ENCODE measurements at places on chromosomes 7 and 10.

DNA sequence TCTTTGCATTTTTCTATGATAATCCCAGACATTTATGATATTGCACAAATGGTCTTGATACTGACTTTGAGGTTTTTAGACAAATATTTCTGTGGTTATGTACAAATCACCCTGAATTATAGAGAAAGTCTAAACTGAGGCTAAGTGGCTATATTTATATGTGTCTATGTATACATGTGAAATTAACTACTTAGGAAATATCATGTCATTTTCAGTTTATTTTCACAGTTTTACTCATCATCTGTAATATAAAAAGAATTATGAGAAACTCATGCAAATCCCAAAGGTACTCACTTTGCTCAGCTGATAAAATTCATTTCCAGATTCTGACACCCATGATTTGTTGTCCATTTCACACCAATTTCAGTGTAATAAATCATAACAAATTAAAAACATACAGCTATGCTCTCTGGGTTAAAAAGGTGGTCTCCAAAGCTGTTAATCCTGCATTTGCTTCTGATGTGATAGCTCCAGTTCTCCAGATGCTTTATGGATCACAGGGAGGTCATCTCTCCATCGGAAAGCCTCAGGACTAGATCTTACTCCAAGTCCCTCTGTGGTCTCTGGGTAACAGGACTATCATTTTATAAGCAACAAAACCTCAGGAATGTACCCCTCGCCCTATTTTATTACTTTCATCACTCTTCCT lies 673.9 kb downstream of the PARD3 start:
- no peak for DNase-seq

DNA sequence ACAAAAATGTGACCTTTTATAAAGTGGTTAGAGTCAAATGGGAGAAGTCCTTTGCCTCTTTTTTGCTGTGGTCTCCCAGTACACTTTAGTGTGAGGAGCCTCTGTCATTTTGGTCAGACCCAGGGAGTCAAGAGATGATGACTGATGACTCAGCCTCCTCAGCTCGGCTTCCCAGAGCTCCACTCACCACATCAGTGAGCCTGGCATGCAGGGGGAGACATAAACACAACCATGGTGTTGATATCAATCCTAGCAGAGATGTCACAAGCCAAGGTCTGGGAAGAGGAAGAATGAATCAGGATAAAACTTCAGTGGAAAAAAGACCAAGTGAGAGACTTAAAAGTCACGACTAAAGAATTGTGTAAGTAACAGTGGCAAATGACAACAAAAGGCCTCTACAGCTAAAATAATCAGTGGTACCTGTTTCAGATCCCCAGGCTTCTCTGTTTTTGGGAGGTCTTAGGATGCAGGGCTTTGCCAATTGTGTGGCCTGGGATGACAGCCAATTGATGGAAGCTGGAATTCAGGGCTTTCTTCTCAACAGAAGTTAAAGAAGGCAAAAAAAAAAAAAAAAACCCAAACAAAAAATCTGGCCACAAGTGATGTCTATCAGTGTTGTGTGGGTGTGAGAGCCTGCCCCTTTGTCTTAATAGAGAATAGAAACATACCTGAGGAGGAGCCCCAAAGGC lies 50.2 kb downstream of the TFAM start:
- DNase-seq = no peak

DNA sequence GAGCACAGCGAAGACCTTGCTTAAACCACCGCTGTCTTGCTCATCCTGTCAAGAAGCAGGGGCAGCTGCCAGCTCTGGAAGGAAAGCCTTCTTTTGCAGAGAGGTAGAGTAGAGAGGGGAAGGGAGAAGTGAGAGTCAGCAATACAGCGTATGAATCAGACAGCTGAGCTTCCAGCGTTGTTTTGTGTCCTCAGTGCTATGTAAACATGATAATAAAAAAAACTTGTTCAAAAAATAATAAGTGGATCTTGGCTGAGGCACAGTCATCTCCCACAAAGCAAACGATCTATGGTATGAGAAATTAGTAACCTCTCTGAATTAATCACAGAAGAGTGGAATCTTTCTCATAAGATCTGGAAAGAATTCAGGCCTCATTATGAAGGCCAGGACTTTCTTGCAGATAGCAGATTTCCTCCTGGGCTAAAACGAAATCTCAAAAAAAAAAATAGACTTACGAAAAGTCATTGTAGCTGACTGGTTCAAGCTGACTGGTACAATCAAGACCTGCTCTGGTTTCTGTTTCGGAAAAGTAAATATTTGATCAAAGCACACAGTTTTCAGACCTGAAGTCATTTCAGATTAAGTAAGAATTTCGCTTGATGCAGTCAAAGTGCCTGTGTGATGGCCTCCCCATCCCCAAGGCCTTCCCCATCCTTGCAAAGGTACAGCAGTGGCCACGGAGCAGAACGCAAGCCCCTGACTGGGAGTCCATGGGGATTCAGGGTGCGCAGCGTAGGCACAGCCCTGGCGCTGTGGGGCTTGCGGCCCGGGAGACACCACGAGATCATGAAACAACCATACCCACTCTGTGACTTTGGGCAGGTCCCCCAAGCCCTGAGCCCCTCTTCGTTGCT lies 29.4 kb downstream of the CHST15 start:
- DNase-seq = no peak

DNA sequence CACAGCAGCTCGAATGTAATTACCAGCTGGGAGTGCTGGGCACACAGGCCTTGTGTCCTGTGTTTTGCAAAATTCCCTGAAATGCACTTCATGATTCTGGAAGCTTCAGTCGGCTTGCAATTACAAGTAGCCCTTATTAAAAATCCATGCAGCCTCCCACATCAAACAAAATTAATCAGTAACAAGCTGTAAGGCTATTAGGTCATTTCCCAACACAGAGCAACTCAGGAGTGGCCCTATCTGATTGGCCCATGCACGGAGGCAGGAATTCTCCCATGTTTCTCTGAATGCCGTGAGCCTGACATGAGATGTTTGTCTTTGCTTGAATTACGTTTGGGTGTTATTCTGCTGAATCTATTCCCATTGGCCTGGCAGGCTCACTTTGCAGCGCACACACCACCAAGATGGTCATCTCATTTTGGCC lies 36.9 kb downstream of the FOXL3 start:
- DNase-seq = no peak

- DNase-seq = no peak
Measured at GRCh38 chr7:37235813-37236212, 212.9 kb downstream of the ELMO1 start.

- no peak for DNase-seq
Measured at GRCh38 chr7:9962742-9963141, 1010.9 kb upstream of the PHF14 start.

DNA sequence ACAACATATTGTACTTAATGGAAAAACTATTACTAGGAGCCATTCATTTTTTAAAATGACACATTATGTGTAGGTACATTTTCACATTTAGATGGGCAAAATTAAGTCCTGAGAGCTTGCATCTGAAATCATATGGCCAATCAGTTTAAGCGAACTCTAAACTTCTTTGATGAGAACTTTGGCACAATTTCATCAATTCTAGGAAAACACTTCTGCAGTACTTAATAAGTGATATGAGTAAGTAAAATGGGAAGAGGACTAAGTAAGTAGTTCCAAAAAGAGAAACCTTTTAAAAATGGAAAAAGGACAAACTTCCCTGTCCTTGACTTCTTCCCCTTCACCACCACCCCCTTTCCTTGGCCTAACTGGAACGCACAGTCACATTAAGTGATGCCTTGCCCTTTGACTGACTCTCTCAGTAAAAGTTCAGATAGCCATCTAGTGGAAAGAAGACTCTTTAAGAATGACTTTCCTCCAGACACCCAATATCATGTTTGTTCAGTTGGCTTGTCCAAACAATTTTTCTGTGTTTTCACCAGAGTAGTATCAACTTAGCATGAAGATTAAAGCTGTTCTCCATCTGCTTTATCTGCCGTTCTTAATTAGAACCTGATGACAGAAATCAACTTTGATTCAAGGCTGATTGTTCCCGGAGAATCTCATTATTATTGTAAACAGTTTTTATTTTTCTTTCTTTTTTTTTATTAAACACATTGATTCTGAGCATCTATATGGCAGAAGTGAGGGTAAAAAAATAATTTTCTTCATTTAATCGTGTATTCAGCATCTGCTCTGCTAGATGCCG lies 45.1 kb downstream of the CNNM2 start:
- DNase-seq = no peak

DNA sequence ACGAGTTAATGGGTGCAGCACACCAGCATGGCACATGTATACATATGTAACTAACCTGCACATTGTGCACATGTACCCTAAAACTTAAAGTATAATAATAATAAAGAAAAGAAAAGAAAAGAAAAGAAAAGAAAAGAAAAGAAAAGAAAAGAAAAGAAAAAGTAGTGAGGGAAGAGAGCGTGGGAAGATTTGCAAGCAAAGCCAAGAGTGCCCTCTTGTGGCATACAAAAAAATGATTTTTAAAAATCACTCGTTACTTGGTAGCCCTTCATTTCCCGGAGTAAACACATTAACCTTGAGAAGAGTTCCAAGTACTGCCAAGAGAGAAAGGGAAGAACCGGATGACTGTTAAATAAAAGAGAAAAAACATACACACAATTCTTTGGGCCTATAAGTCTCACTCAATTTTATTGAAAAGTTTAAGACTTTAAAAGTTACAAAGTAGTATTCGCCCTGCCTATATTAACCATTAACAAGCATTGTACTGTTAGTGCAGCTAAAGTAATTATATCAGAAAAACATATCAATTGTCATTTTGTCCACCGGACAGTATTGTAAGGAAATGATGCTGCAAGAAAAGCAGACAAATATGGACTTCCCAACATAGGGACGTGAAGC lies 6.2 kb upstream of the CH25H start:
- peak; percentile 44 for DNase-seq

- DNase-seq = no peak
Measured at GRCh38 chr7:96299496-96299895, 22.4 kb downstream of the SLC25A13 start.

DNA sequence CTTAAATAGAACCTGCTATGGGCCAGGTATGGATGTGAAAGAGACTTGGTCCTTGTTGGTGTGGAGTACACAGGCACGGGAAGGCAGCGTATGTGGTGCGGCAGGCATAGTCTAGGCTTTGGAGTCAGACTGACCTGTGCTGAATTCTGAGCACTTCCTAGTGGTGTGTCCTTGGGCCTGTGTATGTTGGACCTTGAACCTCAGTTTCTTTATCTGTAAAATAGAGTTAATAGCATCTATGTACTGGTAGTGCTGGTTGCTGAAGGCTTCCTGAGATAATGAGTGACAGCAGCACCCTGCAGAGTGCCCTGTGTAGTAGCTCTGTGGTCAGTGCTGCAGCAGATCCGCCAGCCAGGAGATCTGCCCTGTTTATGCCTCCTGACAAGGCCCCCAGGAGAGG lies 5.3 kb upstream of the SFRP5 start:
- no peak for DNase-seq

GRCh38 chr10:19968745-19969144 lies 152.5 kb downstream of the PLXDC2 start:
- DNase-seq = no peak

- DNase-seq = no peak
Measured at GRCh38 chr7:1659696-1660095, 10.4 kb upstream of the ELFN1 start.

DNA sequence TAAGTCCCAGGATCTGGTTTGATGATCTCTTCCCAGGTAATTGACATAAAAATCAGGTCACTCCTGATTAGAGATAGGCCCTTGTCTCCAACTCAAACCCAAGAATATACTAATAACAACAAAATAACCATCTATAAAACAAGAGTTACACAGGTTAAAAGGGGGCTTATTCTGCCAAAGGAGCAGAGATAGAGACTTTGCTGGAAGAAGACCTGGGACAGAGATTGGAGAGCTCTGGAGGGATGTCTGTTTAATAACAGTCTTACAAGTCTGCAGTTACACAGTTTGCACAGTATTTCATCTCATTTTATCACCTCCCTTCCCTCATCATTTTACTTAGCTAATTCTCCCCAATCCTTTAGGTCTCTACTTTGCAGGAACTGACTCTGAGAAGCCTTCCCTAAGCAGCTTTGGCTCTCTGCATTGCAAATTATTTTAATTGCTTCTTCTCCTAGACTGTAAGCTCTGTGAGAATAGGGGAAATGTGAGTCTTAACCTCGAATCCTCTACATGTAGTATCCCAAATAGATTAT lies 3.7 kb upstream of the ZNF438 start:
- no peak for DNase-seq

- no peak for DNase-seq
Measured at GRCh38 chr7:150398965-150399320, 19.8 kb downstream of the ZNF775 start.

- no peak for DNase-seq
Measured at GRCh38 chr7:30199271-30199670, 64.5 kb downstream of the MTURN start.

GRCh38 chr7:76233538-76234281 lies 32.0 kb downstream of the SRRM3 start:
- no peak for DNase-seq

- no peak for DNase-seq
Measured at GRCh38 chr10:124675261-124675660, 68.9 kb downstream of the FAM53B start.

DNA sequence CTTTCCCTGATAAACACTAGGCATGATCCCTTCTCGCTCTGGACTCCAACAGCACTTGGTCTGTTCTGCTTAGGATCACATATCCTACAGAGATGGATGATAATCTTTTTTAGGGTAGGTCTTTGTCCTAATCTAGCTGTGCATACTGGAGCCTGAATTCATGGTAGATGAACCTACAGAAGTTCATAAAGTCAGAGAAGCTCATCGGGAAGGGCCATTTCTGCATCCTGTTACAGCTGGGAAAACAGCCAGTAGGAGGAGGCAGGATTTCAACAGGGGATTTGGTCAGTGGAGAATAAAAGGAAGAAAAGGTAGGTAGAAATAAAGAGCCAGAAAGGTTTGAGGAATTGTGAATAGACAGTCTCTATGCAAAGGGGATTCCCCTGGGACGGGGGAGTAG lies 101.4 kb downstream of the ANK3 start:
- no peak for DNase-seq

DNA sequence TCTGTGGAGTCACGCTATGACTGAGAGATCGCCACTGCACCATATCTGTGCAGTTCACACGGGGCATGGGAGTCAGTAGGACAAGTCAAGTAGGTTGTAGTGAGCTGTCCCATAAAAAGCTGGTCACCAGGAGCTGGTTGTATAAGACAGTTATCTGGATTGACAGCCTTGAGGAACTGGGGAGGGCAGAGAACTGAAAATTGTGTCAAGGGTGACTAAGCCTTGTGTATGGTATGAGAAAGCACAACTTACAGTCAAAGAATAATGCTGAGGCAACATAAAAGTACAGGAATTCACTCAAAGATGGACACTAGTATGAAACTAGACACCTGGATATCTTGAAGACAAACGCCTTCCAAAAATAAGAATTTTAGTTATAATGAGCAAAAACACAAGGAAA lies 564.9 kb downstream of the POM121L12 start:
- no peak for DNase-seq

DNA sequence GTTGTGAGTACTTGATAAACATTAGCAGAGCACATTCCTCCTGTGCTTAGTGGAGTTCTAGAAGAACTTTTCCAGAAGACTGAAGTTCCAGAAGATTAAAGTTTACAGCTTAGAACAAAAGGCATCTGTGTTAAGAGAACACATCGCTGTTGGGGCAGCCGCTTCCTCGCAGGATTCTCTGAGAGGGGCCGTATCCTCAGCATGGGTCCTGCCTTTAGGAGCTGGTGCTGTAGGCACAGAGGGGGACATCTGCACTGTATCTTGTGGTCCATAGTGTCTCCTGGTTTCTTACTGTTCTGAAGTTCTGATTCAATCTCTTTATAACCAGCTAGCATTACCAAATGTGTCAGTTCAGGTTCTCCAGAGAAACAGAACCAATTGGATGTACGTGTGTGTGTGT lies 16.3 kb downstream of the SH2D4B start:
- no peak for DNase-seq

Measured in stimulated activated naive CD4-positive, alpha-beta T cell (primary cell).